NCI-H1105 (cell line): ENCODE measurements at places on chromosomes 12 and 14.
A peak's percentile ranks its signal among the peaks of the same experiment; 100 is the strongest.

- DNase-seq = no peak
Observed at GRCh38 chr14:21257394-21257909, 11.8 kb downstream of the HNRNPC start.

DNA sequence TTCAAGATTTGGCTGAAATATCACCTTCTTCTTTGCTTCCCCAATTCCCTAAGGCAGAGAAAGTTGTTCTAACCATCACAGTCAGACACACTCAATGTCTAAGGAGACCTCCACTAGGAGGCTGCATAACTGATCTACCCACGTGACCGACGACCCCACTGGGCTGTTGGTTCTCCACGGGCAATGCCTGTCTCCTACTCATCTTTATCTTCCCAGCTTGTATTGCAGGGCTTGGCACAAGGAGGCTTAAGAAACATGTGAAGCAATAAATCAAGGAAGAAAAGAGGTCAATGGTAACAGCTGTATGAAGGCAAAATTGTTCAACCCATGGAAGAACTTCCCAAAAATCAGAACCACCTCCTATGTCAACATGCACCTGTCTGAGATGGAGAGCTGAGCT, 27.1 kb downstream of the NT5DC3 start:
- no peak for DNase-seq

DNA sequence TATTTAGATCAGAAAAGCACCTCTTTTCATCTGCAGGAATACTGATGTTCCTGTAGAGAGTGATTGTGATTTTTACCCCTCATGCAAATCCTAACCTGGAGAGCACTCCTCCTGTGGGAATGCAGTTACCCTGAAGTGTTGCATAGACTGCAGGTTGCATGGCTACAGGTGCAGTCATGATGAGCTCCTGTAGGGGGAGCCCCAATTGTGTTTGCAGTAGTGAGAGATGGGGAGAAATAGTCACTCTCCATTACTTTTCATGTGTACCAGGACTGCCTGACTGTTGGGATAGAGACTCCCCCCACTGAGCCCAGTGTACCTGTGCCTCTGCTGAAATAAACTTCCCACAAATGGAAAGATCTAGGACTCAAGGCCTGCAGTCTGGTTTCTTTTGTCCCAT, 1086.5 kb downstream of the SLC6A15 start:
- DNase-seq = no peak

DNA sequence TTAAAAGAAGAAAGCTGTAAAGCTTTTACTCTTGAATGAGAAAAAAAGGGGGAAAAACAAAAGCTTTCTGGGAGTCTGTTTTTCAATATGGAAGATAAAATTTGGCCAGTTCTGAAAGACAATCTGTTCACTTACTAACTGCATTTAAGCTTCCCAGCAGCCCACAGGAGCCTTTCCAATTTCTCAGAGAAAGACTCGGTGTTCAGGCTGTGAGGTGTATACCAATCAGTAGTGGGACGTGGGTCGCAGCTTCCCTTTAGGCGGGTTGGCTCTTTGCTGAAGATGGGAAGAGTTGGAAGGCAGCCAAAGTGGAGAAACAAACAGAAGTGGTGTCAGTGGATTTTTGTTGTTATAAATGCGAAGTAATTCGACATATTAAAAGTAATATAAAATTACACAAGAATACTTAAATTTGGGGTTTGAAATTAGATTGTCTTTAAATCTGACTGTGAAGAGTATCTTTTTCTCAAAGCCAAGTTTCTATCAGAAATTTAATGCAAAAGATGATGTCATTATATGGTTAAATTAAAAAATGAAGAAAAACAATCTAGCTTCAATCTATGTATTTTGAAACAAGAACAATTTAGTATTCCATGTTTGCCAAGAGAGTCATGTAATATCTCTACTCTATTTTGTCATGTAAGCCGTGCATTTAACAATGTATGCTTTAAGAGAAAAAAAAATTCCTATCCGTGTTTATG, 590.2 kb upstream of the ATXN7L3B start:
- DNase-seq = no peak

- no peak for DNase-seq
Observed at GRCh38 chr12:2248087-2248900, 195.5 kb downstream of the CACNA1C start.

DNA sequence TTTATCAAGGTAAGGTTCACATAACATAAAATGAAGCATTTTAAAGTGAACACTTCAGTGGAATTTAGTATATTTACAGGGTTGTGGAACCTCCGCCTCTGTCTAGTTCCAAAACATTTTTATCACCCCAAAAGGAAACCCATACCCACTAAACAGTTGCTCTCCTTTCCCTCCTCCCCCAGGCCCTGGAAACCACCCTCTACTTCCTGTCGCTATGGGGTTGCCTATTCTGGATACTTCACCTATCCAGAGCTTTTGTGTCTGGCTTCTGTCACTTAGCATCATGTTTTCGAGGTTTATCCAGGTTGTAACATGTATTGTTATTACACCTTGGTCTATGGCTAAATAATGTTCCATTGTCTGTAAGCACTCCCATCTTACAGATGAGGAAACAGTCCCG, 27.7 kb upstream of the ZFP36L1 start:
- no peak for DNase-seq

- DNase-seq = no peak
Observed at GRCh38 chr12:109939504-109939903, 39.4 kb downstream of the TCHP start.

DNA sequence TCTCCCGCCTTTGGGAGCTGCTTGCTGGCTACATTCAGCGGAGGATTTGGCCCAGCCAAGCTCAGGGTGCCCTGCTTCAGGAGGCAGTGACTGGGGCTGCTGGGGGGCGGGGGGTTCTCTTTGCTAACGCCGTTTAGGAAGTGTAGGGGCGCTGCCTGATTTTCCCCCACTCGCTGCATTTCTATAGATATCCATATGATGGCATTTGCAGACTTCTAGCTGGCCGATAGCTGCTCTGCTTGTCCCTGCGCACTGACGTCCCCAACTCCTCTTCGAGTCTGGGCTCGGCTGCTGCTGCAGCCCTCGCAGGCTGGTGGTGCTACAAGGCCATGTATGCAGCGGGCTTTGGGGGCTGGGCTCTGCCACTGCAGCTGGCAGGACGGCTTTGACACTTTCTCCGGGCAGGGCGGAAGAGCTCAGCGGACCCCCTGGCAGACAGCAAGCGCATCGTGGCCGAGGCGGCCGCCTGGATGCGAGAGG, 3.1 kb downstream of the LRFN5 start:
- peak; percentile 93 for DNase-seq

GRCh38 chr12:19402743-19403431, 36.4 kb upstream of the AEBP2 start:
- DNase-seq = no peak

GRCh38 chr14:24695265-24696241, 61.6 kb upstream of the GZMB start:
- DNase-seq = no peak

- DNase-seq = no peak
Observed at GRCh38 chr12:82565966-82566365, 120.7 kb upstream of the TMTC2 start.

GRCh38 chr12:52235001-52235764, 2.1 kb downstream of the KRT7 start:
- DNase-seq = no peak

GRCh38 chr12:109460538-109460937, 16.6 kb downstream of the KCTD10 start:
- no peak for DNase-seq

- DNase-seq = no peak
Observed at GRCh38 chr12:1367331-1368291, 226.8 kb downstream of the FBXL14 start.

GRCh38 chr14:28608851-28609828, 157.4 kb upstream of the FOXG1 start:
- DNase-seq = peak; percentile 62

GRCh38 chr12:91899056-91899455, 246.6 kb downstream of the BTG1 start:
- DNase-seq = no peak

GRCh38 chr12:51773145-51773869, 75.2 kb downstream of the FIGNL2 start:
- no peak for DNase-seq

DNA sequence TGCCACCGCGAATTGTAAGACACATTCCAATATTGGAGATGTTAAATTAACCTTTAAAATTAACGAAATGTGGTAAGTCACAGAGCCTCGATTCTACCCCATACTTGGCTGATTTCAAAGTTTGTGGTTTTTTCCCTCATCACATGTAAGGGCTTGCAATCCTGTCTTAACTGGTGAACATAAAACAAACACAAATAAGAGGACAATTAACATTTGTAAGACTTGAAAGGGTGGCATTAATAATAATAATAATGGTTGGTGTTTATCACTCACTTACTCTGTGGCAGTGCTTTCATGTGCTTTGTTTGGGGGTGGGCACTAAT, 26.6 kb downstream of the PPFIBP1 start:
- DNase-seq = no peak

DNA sequence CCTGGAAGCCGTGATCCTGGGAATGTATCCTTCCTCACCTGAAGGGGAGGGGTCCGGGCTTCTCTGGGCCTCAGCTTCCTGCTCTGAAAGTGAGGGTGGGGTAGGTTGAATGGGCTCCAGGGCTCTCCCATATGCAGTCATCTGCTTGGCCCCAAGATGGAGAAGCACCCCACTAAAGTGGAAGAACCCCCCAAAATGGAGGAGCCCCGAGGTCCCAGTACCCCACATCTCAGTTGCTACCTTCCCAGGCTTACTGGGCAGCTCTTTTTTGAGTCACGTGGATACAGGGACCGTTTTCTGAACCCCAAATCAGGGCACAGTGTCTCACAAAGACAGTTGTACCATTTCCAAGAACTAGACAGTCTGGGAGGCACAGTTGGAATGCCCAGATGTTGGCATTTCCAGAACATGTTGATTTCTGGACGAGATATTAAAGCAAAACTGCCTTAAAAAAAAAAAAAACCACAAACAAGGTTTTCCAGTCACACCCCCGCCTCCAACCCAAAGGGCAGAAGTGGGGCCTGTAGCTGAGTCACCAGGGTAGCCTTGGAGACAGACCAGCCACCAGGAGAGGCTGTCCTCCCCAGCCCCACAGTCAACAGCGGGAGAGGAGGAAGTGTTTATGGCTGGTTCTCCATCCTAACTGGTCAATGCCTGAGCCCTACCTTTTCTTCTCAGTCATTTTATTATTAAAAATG, 12.1 kb downstream of the VASH1 start:
- DNase-seq = no peak
